NCI-H187 (cell line): ENCODE measurements at places on chromosomes 4 and X.

DNA sequence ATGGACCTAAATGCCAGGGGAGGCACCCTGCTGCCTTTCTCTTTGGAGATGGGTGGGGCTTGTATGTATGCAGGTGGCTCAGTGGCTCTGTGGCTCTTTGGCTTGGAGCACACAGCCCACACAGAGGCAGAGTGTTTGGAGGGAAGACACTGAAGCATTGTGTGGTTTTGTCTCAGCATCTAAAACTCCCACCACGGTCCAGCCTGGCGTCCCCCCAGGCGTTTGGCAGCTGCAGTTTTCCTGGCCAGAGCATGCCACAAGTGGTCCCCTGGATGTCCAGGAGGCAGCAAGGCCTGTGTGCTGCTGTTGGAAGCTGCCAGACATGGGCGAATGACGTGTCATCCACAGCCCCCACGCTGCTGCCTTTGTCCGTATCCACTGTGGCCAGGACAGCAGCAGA, 32.2 kb upstream of the PSAPL1 start:
- no peak for DNase-seq

DNA sequence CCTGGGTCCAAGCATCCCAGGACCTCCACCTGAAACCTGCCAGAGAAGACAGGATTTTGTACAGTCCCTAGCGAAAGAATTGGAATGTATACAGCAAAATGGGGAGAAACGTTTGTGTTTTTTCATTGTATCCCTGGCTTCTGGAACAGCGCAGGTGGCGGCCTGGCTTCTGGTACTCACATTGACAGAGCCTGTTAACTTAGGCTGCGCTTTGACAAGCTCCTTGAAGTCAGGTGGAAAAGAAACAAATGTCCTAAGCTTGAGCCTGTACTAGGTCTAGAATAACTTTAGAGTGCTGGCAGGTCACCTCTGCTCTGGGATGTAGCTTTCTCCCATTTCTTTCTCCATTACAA, 343.7 kb upstream of the KLF3 start:
- DNase-seq, result no peak

DNA sequence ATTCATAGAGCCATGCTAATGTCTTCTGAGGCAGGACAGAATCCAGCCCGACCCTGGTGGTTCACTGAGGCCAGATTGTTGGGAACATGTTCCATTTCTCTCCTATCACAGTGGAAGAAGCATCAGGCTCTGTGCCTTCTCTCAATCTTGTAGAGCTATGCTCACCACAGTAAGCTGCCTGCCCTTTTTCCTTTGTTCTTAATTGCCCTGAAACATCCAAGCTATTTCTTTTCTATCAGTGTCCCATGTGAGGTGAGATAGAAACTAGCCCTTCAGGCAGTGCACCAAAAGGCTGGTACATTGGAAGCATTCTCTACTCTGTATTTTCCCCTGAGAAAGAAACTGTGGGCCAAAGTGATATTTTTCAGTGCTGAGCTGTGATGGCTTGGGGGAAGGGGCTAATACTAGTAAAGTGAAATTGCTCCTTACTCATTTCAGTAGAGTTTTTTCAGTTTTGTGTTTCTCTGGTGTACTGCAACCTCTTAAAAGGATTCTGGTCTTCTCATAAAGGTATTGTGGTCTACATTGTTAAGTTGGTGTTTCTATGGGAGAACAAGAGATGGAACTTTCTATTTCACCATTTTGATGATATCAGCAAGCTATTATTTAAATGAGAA, 611.2 kb downstream of the RPA4 start:
- DNase-seq, result no peak

DNA sequence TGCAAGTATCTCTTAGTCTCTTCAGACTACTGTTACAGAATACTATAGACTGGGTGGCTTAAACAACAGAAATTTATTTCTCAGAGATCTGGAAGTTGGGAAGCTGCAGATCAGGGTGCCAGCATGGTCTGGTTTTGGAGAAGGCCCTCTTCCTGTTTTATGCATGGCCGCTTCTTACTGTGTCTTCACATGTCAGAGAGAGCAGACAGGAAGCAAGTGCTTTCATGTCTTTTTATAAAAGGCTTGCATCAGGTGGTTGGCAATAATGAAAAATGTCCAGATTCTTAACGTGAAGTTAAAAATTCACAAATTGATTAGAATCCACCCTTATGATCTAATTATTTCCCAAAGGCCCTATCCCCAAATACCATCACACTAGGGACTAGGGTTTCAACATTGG, 284.9 kb downstream of the RPA4 start:
- no peak for DNase-seq

DNA sequence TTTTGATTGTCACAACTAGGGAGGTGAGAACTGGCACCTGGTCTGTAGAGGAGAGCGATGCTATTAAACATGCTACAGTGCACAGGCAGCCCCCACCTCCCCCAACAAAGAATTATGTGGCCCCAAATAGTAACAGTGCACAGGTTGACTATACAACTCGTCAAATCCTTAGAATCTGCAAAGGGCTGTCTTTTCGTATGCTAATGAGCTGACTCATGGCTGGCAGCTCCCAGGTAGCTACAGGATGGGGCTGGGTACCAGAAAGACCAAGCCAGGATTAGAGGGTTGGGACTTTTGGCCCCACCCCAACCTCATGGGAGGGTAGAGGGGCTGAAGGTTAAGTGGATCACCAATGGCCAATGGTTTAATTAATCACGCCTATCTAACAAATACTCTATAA, 104.7 kb upstream of the SORBS2 start:
- DNase-seq, result no peak

- no peak for DNase-seq
These were observed 30.9 kb upstream of the FAM156A start for GRCh38 chrX:52988985-52989917.

GRCh38 chrX:132749406-132749805, 209.0 kb downstream of the HS6ST2 start:
- DNase-seq, result no peak

- DNase-seq, result no peak
These were observed 70.6 kb downstream of the ARFIP1 start for GRCh38 chr4:152850377-152850776.

GRCh38 chrX:136468391-136469103, 19.2 kb upstream of the BRS3 start:
- DNase-seq, result no peak

DNA sequence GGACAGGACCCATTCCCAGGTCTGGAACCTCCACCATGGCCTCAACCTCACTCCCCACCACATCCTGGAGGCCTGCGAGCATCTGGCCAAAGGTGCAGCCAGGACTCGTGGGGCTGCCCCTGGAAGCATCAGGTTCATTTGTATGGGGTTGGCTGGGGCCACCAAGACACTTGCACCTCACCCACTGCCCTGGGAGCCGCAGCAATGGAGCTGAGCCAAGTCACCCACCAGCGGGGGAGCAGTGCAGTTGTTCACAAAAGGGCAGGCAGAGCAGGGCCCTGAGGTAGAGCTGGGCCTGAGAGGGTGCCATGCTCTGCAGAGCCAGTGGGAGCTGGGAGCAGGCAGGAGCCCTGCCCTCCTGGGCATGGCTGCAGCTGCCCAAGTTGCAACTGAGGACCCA, 163.5 kb downstream of the FAM47A start:
- DNase-seq, result no peak

- DNase-seq, result no peak
These were observed 341.2 kb upstream of the FMR1 start for GRCh38 chrX:147570483-147570882.

DNA sequence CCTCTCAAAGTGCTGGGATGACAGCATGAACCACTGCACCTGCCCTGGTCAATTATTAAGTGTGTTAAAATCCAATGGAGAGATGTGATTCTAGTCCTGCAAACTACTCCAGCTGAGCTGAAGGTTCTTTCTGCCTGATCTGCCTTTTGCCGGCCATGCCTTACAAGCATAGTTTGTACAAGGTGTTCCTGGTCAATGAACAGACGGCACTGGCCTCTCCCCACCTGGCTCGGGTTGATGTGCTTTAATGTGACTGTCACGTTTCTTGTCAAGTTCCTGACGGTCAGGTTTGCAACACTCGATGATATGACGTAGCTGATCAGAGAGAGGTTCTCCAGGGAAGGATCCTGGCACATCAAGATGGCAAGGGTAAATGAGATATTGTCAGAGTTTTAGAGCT, 23.1 kb upstream of the PHKA2 start:
- no peak for DNase-seq

DNA sequence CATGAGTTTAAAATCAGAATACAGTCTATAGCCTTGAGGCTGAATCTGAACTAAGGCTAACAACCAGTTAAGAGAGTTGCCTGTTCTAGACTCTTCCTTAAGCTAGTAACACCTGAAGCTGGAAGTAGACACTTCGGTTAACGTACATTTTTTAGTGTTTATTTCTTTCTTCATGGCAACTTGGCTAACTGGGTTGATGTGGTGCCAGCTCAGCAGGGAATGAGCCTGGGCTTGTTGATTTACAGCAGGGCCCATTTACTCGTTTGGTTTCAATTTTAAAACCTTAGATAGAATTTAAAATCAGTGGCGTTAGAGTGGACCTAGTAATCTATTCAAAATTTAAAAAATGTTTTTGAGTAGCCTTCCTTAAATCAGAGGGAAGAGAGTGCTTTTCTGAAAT, 137.6 kb upstream of the ESX1 start:
- DNase-seq, result no peak

DNA sequence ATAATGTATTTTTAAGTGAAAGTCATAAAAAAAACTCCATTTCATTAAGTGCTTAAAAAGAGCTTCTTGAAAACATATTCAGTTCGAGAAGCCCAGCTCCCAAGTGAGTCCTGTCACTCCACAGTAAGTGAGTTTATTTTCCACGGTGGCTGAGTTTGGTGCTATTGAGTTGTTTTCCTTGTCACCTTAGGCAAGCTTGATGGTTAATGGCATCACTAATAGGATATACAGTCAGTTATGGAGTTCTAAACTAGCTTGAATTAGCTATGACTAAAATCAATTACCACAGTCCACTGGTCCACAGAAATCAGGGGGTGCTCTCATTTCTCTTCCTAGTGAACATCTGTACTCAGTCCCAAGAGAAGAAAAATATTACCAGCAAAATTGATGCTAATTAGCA, 1526.2 kb upstream of the IGFBP7 start:
- no peak for DNase-seq

- DNase-seq, result no peak
These were observed at the start of gene GPC3 for GRCh38 chrX:133985164-133985966. Gene GPC3 (minus strand): TSS chrX:133985594.

DNA sequence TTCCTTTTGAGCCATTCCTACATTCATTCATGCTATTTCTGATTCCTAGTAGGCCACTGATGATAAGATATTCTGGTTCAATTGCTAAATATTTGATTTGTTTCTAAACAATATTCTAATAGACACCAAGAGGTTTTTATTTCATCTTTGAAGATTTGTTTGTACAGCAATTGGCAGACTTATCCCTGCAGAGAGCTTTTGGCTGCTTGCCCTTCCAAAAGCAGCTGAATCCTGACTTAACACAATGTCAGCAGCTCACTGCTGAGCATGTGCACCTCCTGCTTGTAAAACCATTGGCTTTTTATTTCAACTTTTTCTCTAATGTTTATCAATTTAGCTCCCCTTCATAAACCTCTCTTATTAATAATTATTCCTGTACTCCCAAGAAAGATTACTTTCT, 45.3 kb downstream of the MMRN1 start:
- no peak for DNase-seq

DNA sequence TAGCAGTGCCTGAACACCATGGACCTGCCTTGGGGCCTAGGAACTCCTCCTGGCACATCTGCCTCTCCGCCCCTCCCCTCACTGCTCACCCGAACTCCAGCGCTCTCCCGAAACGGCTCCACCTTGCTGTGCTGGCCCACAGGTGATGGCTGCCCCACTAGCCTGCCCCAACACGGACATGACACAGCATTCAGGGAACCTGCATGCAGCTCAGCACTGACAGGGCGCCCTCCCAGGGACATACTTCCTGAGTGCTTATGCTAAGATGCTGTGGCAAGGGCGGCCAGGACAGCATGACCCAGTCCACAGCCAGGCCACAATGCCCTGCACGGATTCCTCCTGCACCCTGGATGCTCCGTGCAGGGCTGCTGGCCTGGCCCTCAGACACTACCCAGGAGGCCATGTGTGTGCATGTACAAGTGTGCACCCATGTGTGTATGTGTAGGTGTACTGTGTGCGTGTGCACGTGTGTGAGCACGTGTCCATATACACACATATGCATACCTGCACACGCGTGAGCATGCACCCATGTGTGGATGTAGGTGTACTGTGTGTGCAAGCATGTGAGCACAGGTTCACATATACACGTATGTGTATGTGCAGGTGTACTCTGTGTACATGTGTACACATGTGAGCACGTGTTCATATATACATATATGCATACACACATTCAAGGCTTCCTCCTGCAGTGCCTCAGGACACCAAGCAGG, 6.0 kb downstream of the TMEM271 start:
- no peak for DNase-seq

GRCh38 chr4:54073271-54073880, 9.0 kb upstream of the CHIC2 start:
- no peak for DNase-seq

- DNase-seq, result no peak
These were observed 51.2 kb downstream of the HMX1 start for GRCh38 chr4:8820178-8821102.

- no peak for DNase-seq
These were observed 29.6 kb downstream of the C4orf54 start for GRCh38 chr4:99628040-99628439.

DNA sequence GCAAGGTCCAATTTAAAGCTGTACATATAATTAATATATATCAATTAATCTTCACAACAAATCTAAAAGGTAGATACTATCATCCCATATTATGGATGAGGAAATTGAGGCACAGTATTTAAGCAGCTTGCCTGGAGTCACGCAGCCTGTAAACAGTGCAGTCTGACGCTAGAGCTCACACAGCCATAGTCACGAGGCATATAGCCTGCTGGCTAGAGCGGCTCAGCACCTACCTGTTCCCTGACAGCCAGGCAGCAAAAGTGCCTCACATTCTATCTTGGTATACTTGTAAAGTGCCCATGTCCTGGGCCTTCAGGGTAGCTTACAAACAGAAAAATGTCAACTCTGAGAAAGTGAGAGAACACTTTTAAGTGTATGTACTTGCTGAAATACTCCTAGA, 222.6 kb upstream of the NEIL3 start:
- DNase-seq, result no peak

GRCh38 chrX:154375156-154375504, 696 bp upstream of the FLNA start:
- no peak for DNase-seq

DNA sequence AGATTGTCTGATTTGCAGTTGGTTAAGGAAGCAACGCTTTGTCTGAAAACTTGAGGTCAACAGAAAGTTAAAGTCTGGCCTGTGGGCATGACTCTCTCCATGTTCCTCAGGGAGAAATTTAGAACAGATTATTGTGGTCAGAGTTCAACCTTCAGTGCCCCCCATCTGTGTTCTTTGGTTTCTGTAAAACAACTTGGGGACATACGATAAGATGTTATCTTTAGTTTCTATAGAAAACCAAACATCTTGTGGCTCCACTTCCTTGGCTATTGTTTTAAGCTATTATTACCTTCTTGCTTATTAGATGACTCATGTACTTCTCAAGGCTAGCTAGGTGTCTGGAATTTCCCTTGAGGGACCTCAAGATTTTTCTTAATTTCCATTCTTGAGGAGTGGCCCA, 507.7 kb downstream of the PDHA2 start:
- no peak for DNase-seq

- no peak for DNase-seq
These were observed 93.4 kb downstream of the REPS2 start for GRCh38 chrX:17039826-17040225.

- no peak for DNase-seq
These were observed 81.9 kb downstream of the AASDH start for GRCh38 chr4:56305390-56305789.
